ENCODE measurements at places on chromosomes 1 and 21.

DNA sequence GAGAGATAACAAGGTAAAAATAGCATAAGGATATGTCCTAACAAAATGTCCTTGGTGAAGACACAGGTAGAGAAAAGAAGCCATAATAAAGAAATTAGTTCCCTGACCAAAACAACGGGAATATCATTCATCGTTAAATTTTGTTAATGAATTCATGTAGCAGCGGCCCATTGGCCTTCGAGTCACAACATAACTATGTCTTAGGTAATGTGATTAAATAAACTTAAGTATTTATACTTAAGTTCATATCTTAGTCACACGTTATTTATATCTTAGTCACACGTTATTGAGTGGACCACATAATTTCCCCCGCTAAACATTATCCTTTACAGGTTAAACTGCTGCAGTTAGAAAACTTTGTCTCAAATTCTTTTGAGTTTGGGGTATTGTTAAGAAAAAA is 1.2 kb downstream of the NEXN start:
- no peak for DNase-seq

GRCh38 chr1:200128944-200129879 is 101.7 kb downstream of the NR5A2 start:
- DNase-seq: peak; percentile 52

DNA sequence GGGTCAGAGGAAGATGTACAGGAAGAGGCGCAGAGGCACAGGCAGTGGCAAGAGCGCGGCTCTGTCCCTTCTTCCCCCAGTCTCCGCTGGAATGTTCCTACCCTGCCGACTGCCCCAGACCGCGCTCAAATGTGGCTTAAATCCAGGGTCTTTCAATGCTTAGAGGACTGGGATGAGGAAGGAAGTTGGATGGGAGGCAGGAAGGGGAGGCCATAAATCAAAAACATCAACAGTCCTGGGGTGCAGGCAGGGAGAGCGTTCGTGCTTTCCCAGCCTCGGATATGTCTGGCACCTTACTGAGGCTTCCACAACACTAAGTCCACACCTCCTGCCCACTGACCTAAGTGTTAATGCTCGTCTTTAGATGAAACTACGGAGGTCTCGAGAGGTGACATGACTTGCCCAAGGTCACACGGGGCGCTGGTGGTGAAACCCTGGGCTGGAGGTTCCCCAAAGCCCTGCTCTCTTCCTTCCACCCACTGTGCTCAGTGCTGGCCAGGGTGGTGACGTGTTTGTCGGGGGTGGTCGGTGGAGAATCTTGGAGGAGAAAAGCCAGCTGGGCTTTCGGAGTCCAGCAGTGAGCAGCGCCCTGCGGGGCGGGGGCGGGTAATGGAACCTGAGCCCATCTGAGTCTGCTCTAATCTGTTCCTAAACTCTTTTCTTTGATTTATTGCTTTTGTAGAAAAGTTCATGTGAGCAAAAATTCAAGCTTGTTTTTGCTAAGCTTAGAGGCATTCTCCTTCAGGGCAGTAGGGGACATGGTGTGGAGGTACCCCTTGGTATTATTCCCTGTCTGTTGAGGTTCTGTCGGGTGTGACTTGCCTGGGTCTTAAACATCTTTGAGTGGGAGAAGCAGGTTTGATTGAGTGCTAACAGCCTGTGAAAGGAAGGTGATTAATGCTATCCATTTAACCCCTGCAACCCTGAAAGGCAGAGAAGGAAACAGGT is 708 bp downstream of the CDA start:
- DNase-seq: no peak

DNA sequence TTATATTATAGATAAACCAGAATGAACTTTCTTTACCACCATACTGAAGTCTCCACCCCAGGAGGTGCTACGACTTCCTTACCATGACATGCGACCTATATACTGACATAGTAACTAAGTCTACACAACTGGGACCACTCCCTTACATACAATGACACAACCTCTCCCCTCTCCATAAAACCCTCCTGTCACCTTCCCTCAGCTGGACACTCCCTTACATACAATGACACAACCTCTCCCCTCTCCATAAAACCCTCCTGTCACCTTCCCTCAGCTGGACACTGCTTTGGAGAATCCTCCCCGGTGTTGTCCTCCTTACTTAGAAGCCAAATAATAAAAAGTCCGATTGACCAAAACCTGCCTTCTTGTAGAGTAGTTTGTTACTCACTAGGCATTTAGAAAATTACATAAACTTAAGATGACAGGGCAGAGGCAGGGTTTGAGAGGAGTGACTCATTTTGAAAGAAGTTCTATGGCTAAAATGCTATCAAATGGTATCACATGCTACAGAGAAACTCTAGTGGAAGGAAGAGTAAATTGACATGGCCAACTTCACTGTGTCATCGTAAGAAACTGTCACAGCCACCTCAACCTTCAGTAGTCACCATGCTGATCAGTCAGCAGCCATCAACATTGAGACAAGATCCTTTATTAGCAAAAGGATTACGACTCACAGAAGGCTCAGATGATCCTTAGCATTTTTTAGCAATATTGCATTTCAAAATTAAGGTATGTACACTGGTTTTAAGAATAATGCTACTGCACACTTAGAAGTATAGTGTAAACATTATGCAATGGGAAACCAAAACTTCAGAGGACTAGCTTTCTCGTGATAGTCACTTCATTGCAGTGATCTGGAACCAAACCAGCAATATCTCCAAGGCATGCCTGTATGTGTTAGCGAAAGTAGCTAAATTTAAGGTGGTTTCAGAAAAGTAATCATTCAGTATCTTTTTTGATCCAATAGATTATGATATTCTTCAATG is 56.4 kb downstream of the AHCTF1 start:
- peak; percentile 84 for DNase-seq

- DNase-seq: no peak
Measured at GRCh38 chr1:200179781-200180160, 152.3 kb downstream of the NR5A2 start.

- no peak for DNase-seq
Measured at GRCh38 chr1:218967836-218968235, 205.8 kb upstream of the LYPLAL1 start.

- DNase-seq: peak; percentile 85
Measured at GRCh38 chr1:212595787-212596714, 12.5 kb upstream of the ATF3 start.

GRCh38 chr1:23936481-23937176 is 23.0 kb upstream of the PNRC2 start:
- DNase-seq: no peak

GRCh38 chr1:99180343-99180808 is 83.9 kb upstream of the PLPPR4 start:
- peak; percentile 78 for DNase-seq

All from activated CD4-positive, alpha-beta T cell treated with anti-CD3 and anti-CD28 coated beads, Interleukin-10, Interleukin-2, amounts not matched to agents 100 ng/mL and 50 ng/mL, durations not matched to agents 16 hours and 8 hours (primary cell).